ENCODE measurements at places on chromosomes 5 and 9.
A peak's percentile ranks its signal among the peaks of the same experiment; 100 is the strongest.

DNA sequence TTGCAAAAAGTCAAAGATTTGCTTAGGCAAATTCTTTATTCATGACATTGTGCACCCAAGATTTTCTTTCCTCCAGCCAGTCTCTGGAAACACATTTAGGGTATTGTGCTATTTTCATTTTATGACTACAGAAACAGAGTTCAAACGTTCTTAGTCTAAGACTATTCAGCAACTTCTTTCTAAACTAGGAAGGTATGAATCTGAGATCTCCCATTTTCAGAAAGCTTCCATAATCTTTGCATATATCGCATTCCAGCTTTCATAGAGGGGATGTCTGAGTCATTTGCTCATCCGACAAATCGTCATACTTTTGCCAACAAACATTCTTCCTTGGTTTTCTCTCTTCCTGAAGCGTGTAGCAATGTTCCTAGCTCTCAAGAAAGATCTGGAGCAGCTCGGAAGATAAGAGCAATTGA, 1.6 kb upstream of the PAPPA start:
- DNase-seq = no peak

DNA sequence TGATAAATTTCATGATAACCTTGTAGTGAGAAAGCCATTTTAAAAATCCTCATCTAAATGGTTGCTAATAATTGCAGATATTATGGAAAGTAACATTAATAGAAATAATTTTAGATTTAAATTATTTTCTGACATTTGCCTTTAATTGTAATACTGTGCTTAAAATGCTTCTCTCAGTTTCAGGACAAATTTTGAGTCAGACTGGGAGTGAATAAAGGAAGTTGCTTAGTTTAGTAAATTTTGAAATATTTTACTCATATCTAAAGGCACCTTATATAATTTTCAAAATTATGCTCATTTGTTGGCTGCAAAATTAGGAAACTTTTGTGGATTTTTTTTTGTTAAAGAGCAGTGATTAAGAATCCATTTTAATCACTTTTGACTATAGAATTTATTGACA, 93.8 kb downstream of the CSNK1G3 start:
- no peak for DNase-seq

- peak; percentile 77 for DNase-seq
These were observed at the start of gene CAMK4 for GRCh38 chr5:111223787-111224560. CAMK4 (plus strand) TSS chr5:111224384; CDS start chr5:111224484, 100 bp downstream.

DNA sequence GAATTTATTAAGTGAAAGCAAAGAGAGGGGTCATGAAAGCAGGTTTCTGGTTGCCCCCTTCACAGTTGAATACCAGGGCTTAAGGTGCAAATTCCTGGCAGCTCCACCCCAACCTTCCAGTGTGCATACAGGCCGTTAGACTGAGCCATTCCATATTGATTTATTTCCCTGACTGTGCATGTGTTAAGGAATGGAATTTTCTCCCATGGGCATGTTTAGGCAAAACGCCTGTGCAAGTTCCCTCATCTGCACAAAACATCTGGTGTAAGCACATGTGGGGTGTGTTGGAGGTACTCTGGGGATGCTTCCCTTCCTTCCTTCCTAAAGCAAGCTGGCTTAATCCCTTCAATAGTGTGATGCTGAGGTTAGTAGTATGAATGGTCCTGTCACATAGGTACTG, 1470.6 kb downstream of the MAT2B start:
- no peak for DNase-seq

- no peak for DNase-seq
These were observed 73.6 kb downstream of the ANKRD55 start for GRCh38 chr5:56159521-56159947.

DNA sequence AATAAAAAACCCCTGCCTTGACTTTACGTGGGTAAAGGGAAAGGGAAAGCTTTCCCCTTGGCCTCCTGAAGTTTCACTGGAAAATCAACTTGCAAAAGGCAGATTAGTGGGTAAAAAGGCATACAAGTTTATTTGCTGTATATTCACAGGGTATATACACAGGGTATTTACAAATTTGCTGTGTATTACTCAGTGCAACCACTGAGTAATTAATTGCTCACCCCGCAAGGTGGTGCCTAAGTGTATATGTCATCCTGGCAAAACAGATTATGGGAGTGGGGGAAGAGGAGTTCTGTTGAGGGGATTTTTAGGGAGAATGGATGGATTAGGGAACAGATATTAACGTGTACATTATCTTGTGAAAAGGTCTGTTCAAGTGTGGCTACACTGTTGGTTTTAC, 7.1 kb upstream of the RARS1 start:
- no peak for DNase-seq

DNA sequence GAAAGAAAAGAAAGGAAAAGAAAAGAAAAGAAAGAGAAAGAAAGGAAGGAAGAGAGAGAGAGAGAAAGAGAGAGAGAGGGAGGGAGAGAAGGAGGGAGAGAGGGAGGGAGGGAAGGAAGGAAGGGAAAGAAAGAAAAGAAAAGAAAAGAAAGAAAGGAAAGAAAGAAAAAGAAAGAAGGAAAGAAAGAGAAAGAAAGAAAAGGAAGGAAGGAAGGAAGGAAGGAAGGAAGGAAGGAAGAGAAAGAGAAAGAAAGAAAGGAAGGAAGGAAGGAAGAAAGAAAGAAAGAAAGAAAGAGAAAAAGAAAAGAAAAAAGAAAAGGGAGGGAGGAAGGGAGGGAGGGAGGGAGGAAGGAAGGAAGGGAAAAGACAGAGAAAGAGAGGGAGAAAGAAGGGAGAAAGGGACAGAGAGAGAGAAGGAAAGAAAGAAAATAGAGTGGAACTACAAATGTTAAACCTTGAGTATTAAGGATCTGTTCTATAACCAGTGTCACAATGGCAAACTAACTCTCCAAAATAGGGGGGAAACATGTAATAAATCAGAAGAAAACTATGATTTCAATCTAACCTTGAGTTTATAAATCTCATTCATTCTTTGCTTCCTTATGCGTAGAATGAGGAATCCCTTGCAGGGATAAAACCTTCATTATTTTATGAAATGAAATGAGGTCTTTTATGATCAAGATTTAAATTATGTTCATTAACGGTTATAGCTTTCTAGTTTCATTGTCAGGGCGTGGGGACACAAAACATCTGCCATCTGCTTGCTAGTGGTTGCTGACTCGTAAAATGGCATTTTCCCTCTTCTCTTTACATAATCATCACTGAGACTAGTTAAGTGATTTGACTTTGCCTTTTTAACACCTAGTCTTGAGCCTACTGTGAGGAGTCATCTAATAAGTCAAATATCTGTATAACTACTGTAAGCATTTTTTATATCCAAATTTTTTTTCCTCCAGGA, 40.7 kb upstream of the RAD23B start:
- no peak for DNase-seq

DNA sequence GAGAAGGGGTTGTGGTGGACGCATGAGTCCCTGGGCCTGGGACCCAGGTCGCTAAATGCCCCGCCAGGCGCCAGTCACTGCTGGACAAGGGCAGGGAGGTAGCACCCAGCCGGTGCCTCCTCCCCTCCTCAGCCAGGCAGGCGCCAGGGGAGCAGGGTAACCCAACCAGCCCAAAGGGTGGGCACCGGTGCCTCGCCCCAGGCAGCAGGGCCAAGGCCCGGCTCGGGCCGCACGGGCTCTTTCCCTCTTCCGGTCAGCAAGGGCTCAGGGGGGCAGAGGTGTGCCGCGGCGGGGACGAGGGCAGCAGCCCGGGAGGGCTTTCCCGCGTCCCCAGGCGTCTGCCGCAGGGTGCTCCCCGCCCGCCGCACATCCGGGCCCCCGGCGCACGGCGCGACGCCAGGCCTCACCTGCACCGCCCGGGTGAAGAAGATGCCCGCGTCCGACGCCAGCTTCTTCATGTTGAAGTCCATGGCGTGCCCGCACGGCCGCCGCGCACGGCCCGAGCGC, 393 bp downstream of the SH3GLB2 start:
- DNase-seq = peak; percentile 71

DNA sequence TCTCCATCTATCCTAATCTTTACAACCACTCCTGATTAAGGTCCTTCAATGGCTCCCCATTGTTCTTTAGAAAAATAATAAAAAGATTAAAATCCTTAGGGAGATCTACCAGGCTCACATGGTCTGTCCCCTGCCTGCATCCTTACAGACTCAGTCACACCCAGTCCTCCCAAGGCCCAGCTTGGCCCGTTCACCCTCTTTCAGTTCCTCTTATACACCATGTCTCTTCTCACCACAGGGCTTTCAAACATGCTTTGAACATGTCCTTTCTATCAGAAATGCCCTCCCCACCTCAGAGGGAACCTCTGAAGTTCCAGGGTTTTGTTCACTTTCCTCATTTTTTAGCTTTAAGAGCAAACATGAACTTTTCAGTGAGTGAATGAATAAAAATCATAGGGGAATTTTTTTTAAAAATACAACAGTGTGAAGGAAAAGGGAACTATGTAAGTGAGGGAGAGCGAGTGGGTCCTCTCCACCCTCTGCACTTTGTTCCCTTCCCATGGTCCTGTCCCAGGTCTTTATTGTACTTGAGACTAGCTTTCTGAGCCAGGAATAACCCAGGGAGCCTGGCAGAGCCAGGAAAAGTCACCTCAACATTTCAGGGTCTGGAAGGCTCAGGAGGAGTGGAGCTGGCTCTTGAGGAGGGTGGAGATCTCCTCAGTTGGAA, 55.3 kb downstream of the TRPC7 start:
- DNase-seq = no peak

- no peak for DNase-seq
These were observed 6.9 kb downstream of the CCNI2 start for GRCh38 chr5:132754111-132754510.

DNA sequence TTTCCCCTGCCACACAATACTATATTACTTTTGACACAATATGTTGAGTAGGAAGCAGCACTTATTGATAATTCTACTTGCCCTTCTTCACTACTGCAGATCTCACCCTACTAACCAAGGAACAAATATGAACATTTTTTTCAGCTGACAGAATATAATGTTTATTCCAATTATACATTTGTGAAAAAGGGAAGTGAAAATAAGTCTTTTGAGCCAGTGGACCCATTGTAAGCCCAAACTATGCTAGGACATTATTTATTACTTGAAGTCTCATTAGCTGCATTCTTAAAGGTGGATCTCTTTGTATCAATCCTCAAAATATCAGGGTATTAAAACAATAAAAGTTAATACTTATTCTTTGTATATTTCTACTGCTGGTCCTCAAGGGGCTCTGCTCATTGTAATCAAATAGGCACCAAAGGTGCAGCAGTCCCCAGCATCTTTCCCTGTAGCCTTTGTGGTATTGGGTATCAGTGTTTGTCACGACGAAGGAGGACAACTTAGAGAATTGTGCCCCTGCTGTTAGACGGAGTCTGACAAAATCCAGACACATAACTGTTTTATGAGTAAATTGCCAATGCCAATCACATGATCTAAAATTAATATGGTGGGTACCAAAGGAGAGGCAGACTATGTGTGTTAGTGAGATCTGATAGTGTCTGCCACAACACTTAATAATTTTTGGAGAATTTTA, 453.5 kb upstream of the CDH9 start:
- DNase-seq = no peak

- no peak for DNase-seq
These were observed 3.0 kb upstream of the ARRDC3 start for GRCh38 chr5:91386120-91386519.

DNA sequence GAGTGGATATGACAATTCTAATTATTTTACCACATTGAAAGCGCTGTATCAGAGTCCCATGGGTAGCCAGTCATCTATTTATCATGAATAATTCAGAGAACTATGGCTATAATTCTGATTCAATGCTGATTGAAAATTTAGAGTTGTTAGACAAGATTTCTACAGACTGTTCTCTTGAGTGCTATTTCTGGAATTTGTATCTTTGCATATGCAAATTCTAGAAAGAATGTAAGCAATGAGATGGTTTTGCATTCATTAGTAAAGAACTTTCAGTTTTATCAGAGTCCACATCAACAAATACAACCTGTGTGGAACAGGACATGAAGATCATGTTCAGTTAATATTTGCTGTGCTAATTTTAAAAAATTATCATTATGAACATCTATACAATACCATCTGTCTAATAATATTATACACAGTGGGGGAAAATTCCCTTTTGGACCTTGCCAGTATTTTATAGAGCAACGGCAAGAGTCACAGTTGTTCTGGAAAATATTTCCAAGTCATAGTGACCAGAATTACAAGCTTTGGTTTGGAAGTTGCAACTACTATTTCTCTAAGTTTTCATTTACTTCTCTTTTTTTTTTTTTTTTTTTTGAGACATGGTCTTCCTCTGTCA, 372.7 kb upstream of the PTGER4 start:
- DNase-seq = no peak

DNA sequence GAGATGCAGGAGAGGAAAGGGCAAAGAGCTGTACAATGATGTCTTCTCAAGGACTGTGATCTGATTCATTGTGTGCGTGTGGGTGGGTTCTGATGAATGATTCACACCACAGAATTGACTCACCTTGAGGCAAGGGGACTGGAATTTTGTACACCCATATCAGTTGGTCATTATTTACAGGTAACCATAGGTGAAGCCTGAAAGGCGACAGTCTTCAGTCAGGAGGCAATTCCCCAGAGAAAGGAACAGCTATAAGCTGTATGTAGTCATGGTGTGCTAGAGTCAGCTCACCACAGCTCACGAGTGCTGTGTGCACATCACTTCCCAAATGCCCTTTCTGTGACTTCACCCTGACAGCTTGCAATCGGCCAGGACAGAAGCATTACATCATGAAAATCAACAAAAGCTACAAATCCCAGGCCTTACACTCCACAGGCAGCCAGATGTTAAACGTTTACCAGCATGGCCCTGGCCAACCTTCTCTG, 87.6 kb upstream of the RPS23 start:
- no peak for DNase-seq

- DNase-seq = no peak
These were observed 26.9 kb upstream of the SYK start for GRCh38 chr9:90774682-90775081.

- peak; percentile 15 for DNase-seq
These were observed 4.3 kb upstream of the ITGA1 start for GRCh38 chr5:52783226-52783959.

- DNase-seq = no peak
These were observed 190.0 kb downstream of the CDH12 start for GRCh38 chr5:22663134-22663533.

GRCh38 chr5:125017796-125018195, 271.4 kb upstream of the ZNF608 start:
- no peak for DNase-seq

DNA sequence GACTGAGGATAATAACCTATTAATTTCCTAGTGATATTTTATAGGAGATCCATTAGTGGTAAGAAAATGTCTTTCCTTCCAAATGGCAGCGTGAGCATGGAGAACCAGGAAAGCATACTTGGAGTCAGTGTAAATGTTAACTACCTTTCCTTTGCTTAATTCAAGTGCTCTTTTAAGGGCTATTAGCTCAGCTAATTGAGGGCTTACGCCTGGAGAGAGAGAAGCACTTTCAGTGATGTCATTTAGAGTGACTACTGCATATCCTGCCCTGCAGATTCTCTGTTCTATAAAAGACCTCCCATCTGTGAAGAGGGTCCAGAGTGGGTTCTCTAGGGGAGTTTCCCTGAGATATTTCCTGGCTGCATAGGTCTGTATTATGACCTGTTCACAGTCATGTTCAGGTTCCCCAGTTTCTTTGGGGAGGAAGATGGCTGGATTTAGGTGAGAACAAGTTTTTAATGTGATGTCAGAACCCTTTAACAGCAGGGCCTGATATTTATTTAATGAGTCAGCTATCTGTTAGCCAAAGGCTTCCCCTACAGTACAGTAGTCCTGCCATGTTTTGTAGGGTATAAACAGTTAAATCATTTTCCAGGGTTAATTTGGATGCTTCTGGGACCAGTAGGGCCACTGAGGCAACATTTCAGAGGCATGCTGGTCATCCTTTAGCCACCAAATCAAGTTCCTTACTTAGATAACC, 89.6 kb downstream of the TRIM36 start:
- DNase-seq = no peak
